ENCODE measurements at places on chromosomes 4 and X. TPM values are rescaled to one million over a fixed set of nuclear protein-coding genes. Genes with fewer than 3 reads are reported as not detected.

CACNA1F gene
- polyA plus RNA-seq, result 0.41 TPM

MAGEC1 gene
- polyA plus RNA-seq, result not detected

SPP1 gene
- polyA plus RNA-seq, result 196 TPM

DNA sequence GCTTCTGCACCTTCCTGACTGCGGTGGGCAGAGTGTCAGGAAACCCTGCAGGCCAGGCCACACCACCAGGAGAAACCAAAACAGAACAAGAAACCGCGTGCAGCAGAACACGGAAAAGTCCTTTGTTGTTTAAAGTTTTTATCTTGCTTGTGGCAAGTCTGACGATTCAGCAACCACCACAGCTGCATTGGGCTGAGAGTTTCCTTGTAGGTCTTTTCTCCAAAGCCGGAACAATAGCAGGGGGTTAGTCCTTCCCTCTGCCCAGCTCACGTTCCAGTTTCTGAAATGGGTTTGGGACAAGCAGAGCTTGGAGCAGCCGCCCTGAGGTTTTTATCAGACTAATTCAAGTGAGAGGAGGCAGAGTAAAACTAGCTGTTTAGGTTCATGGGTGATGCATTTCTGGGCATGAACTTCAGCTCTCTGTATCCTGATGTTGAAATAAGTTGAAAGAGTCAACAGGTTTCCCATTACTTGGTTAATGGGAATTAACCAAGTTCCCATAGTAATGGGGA, 216.9 kb downstream of the PTTG2 start:
- H3K27me3 ChIP-seq, result no peaks in the 10 kb centered on the region
- peak overlapping the region; percentile 17 for H3K27ac ChIP-seq
- DNase-seq, result peak; percentile 60
- no peaks in the 10 kb centered on the region for H3K36me3 ChIP-seq
- no peak overlapping the region for H3K4me3 ChIP-seq
- H3K4me1 ChIP-seq, result peaks cover 5% of the 10 kb centered on the region

DNA sequence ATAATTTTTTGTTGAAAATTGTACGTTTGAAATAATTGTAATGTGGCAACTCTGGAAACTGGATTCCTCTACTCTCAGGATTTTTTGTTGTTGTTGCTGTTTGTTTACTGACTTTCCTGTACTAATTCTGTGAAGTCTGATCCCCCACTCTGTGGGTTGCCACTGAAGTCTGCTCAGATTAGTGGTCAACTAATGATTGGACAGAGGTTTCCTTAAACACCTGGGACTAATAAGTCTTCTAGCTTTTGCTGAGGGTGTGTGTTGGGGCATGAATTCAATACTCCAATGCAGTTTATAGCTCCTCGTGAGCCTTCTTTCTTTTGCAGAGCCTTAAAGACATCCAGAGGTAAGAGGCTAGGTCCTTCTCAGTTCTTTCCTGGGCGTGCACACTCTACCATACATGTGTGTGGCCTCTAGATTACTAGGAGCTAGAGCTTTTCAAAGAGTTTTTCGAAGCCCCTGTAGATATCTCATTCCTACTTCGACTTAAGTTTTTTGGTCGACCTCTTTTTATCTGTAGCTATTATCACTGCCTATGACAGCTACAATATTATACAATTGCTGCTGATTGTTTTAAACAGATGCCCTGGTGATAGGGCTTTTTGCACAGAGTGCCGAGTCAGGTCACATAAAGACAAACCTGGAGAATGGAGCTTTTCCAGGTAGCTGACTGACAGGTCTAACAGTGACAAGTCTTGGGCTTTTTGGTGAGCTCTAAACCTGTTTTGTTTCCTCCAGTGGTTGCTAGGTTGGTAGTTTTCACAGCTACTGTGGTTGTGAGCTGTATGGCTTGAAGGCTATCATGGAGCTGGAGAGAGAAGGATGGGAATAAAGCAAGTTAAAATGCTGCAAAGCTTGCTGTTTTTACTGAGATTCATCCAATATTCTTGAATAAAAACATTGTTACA, 34.0 kb downstream of the BMP2K start:
- H3K27me3 ChIP-seq, result no peaks in the 10 kb centered on the region
- H3K36me3 ChIP-seq, result no peaks in the 10 kb centered on the region
- no peaks in the 10 kb centered on the region for H3K4me1 ChIP-seq
- no peak overlapping the region for H3K27ac ChIP-seq
- peak; percentile 9 for DNase-seq

GRCh38 chrX:139844163-139844562, 88.7 kb downstream of the ATP11C start:
- H3K4me3 ChIP-seq, result no peak overlapping the region
- no peaks in the 10 kb centered on the region for H3K4me1 ChIP-seq
- no peak overlapping the region for H3K27ac ChIP-seq
- peaks cover 2% of the 10 kb centered on the region for H3K27me3 ChIP-seq
- no peak for DNase-seq

DNA sequence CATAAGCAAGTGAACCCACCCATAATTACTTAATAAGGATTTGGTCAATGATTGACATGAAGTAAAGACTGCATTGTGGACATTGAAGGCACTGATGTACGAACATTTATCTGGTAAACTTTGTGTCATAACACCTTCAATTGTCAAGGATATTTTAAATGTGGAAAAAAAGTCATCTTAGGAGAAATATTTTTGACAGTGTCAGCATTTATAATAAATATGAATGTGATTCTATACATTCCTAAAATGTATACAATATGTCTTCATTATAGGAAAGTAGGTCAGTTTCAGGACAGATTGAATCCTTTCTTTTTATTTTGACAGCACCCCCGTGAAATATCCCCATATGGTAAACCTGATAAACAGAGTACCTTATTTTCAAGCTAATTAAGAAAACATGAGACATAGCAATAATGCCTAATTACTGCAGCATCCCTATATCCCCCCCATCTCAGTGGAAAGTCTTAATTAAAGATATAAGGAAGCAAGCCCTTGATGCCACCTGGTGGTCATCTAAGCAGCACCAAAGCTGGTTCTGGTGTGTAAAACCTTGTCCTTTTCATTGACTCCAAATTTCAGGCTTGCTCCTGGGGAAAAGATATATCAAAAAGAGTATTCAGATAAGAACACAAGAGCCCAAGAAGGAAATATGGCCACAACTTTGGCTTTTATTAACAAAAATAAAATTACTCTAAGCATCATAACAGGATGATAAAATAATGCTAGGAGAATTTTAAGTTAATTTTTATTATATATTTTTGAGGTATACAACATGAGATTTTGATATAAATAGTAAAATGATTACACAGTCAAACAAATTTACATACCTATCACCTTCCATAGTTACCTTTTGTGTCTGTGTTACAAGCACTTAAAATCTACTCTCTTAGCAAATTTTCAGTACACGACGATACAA, 379.7 kb downstream of the TLL1 start:
- H3K27ac ChIP-seq, result no peak overlapping the region
- H3K27me3 ChIP-seq, result no peaks in the 10 kb centered on the region
- H3K36me3 ChIP-seq, result no peaks in the 10 kb centered on the region
- H3K4me1 ChIP-seq, result no peaks in the 10 kb centered on the region
- H3K4me3 ChIP-seq, result no peak overlapping the region

- peak; percentile 63 for DNase-seq
- no peaks in the 10 kb centered on the region for H3K27me3 ChIP-seq
- no peak overlapping the region for H3K27ac ChIP-seq
- no peak overlapping the region for H3K4me3 ChIP-seq
These were observed 21.4 kb upstream of the FGFR3 start for GRCh38 chr4:1771555-1772305.

- H3K27ac ChIP-seq, result no peak overlapping the region
- no peak for DNase-seq
These were observed 1957.0 kb upstream of the AGA start for GRCh38 chr4:179399054-179399782.

DNA sequence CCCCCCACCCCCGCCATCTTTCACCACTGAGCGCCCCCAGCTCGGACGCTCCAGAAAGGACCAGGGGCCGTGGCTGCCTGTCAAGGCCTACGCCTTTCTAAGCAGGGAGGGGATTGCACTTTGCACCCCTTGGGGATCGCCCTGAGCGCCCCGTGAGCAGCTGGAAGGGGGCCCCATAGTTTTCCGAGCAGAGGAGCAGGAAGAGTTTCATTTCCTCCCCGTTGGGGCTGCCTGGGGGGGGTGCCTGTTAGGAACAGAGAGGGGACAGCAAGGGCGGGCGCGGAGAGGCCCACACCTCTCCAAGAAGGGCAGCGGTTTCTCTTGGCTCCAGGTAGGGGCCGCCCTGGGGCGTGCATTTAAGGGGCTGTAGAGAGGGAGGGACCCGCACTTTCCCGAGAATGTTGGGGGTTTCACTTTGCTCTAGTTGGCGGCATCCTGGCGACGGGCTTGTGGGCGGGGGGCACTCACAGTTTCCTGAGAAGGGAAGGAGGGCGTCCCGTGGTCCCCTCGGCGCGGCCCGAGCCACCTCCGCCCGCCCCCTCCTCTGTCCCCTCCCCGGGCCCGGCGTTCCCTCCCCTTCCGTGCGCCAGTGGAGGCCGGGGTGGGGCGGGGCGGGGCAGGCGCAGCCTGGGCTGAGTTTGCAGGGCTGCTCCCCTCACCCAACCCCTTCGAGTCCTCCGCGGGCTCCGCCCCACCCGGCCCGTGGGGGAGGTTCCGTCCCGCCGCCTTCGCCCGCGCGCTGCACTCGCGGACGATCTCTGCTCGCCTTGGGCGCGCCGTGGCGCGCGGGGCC, 82.3 kb upstream of the CD99 start:
- no peaks in the 10 kb centered on the region for H3K4me1 ChIP-seq
- H3K27ac ChIP-seq, result peak overlapping the region; percentile 73
- peaks cover 2% of the 10 kb centered on the region for H3K27me3 ChIP-seq

DNA sequence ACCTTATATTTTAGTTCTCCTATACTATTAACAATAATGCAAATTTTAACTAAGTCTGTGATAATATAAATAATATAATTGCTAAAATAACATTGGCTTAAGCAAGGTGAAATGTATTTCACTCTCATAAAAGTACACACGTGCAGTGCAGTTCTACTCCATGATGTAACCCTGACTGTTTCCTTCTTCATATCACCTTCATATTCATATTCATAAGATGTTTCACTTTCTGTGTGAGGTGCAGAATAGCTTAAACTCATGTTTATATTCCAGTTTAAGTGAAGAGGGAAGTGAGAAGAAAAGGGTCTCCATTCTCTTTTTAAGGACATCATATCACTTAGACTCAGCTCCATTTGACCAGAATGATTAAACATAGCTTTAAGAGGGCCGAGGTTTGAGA, 1810.0 kb upstream of the PCDH10 start:
- no peaks in the 10 kb centered on the region for H3K27me3 ChIP-seq
- no peak overlapping the region for H3K27ac ChIP-seq
- no peak for DNase-seq
- H3K36me3 ChIP-seq, result no peaks in the 10 kb centered on the region

- peaks cover 9% of the 10 kb centered on the region for H3K4me1 ChIP-seq
- peak overlapping the region; percentile 56 for H3K4me3 ChIP-seq
- no peak for DNase-seq
- no peaks in the 10 kb centered on the region for H3K27me3 ChIP-seq
- H3K27ac ChIP-seq, result peak overlapping the region; percentile 95
These were observed 680 bp upstream of the ASMTL start for GRCh38 chrX:1453395-1453783.

DNA sequence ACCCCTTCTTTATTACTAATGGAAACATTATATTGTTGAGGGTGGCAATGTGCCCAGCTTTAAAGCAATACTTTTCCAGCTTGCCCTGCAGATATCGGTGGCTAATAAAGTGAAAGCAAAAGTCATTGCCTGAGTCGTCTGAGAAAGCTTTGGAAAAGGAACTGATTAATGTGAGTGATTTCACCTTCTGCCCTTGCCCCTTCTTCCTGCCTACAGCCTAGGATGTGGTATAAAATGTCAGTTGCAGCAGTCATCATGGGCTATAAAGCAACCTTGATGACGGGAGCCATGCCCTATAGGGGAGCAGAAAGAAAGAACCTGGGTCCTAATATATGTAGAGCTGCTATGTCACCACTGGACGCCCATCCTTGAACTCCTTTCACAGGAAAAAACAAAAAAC, 132.4 kb upstream of the USP9X start:
- H3K36me3 ChIP-seq, result no peaks in the 10 kb centered on the region
- no peaks in the 10 kb centered on the region for H3K27me3 ChIP-seq
- no peak overlapping the region for H3K27ac ChIP-seq
- no peaks in the 10 kb centered on the region for H3K4me1 ChIP-seq
- no peak overlapping the region for H3K4me3 ChIP-seq

GRCh38 chr4:126465341-126465740, 1150.6 kb downstream of the FAT4 start:
- no peaks in the 10 kb centered on the region for H3K36me3 ChIP-seq
- H3K27me3 ChIP-seq, result no peaks in the 10 kb centered on the region
- no peak for DNase-seq
- H3K4me3 ChIP-seq, result no peak overlapping the region
- H3K27ac ChIP-seq, result no peak overlapping the region

DNA sequence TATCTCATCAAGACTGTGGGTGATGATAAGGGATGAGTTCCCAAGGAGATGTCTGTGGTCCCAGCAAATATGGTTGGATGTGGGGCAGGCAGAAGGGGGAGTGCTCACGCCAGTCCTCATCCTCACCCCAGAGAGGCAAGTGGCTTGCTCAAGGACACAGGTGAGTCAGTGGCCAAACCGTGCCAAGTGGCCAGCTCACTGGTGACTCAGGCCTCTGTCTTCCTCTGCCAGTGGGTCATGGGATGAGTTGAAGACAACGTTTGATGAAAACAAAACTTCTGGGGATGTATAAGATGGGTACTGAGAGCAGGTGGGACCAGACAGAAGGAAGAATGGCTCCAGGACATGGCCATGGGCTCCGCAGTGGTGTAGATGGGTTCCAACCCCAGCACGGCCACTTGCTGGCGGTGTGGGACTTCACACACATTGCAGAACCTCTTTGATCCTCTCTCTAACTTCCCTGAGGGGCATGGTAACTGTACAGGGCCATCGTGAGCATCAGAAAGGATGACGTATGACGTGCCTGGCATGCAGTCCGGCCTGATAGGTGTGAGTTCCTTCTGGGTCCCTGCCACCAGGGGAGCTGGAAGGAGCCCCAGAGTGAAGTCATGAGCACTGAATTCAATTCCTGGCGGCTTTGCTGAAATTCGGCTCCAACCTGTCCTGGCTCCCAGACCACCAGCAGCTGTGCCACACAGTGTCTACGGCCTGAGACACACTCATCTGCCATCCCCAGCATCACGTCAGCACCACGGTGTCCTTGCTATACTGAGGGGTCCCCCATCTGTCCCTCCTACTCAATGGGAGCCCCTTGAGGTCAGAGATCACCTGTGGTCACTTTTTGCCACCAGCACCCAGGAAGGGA, 41.3 kb upstream of the GPR78 start:
- no peaks in the 10 kb centered on the region for H3K36me3 ChIP-seq
- H3K27ac ChIP-seq, result no peak overlapping the region
- peaks cover 21% of the 10 kb centered on the region for H3K4me1 ChIP-seq
- DNase-seq, result no peak
- H3K27me3 ChIP-seq, result no peaks in the 10 kb centered on the region

Data from lung (tissue), 17 donors.